ENCODE measurements at places on chromosomes 11 and 22.

DNA sequence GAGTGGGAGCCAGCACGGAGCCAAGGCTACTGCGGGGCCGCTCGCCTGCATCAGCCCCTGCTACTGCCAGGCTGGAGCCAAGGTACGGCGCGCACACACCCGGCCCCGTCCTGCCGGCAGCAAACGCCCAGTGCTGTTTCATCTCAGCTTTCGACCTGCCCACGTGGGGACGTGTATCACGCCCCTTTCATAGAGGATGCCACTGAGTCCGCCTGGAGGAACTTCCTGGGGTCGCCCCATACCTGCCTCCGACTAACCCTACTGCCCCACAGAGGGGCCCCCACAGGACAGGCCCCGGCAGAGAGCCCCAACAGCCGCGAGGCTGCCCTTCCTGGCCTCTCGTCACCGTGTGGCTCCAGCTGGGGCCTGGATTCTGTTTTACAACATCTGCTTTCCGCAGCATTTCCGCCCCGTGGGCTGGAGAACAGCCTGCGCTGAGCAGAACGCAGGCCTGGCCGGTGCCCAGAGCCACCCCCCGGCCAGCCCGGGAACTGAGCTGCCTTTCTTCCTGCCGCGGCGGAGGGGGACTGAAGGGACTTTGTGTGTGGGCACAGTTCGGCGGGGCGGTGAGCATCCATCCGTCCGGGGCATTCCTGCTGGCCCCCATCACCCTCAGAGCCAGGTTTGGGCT is 22.9 kb upstream of the ARHGAP8 start:
- DNase-seq: no peak

DNA sequence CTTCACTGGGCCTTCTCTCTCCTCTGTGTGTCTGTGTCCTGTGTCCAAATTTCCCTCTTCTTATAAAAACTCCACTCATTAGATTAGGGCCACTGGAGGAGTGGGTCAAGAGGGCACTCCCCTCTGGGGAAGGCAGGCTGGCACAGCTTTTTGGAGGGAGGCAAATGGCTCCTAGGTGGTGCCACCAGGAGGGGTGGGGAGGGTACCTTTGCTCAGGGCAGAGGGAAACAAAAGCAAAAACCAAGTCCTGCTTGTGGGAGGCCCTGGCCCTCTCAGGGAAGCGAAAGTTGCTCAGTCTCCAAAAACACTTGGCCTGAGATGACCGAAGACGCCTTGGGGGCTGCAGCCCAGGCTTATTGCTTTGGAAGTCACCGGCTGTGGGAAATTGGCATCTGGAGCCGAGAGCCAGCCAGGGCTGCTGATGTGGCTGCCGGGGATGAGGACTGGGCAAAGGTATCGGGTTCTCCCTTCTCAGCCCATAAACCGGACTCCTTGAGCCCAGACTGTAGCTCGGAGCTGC is 48.2 kb upstream of the ANO1 start:
- DNase-seq: no peak

- DNase-seq: no peak
Observed at GRCh38 chr22:24405631-24406321, 21.6 kb upstream of the ADORA2A start.

- DNase-seq: no peak
Observed at GRCh38 chr11:97269527-97269926, 879.7 kb downstream of the JRKL start.

DNA sequence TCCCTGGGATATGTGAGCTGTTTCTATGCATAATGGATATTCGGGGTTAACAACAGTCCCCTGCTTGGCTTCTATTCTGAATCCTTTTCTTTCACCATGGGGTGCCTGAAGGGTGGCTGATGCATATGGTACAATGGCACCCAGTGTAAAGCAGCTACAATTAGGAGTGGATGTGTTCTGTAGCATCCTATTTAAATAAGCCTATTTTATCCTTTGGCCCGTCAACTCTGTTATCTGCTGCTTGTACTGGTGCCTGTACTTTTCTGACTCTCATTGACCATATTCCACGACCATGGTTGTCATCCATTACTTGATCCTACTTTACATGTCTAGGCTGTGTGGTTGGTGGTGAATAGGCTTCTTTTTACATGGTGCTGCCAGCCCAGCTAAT is 1.3 kb downstream of the TUG1 start:
- no peak for DNase-seq

DNA sequence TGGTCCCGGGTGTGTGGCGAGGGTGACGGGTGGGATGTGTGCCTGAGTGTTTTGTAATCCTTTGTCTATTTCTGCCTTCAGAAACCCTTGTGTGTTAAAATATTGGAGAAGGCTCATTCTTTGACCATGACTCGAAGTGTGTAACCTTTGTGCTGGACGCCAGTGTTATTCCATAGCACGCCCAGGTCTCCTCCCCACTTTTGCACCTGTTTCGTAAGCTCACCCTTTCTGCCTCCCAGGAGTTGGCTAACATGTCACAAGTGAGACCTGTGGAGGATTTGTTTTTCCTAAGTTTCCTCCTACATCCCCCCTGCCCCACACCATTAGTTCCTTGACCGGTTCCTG is 382 bp downstream of the C11orf54 start:
- DNase-seq: no peak

- peak; percentile 22 for DNase-seq
Observed at GRCh38 chr11:92886243-92886905, 83.1 kb upstream of the MTNR1B start.

- no peak for DNase-seq
Observed at GRCh38 chr22:25903294-25903693, 161.3 kb downstream of the MYO18B start.

DNA sequence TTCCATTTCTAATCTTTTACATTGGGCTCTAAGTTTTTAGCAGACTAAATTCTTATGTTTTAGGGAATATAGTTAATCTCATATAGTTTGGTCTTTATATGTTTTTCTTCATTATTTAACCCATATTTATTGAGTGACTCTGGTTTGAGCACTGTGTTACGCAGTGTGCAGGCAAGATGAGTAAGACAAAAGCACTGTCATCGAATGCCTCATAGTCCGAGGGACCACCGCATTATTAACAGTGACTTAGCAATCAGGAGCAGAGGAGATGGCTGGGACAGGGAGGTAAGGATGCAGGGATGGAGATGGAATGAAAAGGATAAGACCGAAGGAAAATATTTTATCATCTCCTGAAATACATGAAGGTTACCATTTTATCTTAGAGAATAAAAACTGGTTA is 65.2 kb upstream of the CTSC start:
- DNase-seq: no peak

DNA sequence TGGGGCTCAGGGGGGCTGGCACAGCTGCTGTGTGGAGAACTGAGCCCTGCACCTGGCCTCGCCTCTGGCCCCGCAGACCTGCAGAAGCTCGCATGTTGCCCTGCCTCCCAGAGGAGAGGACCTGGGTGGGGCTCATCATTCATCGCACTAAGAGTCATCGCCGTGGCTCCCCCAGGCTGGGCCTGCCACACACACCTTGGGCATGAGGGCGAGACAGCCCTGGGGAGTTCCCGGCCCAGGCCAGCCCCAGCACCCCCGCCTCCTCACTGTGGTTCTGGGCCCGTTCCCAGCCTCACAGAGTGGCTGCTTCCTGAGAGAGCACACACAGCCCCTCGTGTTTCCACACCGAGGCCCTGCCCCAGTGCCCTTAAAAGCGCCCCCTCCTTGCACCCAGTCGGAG is 694.6 kb downstream of the TBC1D22A start:
- no peak for DNase-seq

DNA sequence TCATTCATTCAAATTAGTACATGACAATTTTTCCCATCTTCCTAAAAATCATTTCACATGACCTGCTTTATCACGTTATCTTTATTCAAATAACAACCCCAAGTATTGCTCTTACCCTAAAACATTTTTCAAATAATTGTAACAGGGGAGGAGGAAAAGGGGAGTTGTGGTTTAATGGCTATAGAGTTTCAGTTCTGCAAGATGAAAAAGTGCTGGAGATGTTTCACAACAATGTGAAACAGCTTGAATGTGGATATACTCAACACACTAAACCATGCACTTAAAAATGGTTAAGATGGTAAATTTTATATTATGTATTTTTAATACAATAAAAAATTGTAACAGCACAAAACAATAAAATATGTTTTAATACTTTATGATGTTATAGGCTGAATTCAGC is 161.6 kb upstream of the GUCY1A2 start:
- DNase-seq: no peak

DNA sequence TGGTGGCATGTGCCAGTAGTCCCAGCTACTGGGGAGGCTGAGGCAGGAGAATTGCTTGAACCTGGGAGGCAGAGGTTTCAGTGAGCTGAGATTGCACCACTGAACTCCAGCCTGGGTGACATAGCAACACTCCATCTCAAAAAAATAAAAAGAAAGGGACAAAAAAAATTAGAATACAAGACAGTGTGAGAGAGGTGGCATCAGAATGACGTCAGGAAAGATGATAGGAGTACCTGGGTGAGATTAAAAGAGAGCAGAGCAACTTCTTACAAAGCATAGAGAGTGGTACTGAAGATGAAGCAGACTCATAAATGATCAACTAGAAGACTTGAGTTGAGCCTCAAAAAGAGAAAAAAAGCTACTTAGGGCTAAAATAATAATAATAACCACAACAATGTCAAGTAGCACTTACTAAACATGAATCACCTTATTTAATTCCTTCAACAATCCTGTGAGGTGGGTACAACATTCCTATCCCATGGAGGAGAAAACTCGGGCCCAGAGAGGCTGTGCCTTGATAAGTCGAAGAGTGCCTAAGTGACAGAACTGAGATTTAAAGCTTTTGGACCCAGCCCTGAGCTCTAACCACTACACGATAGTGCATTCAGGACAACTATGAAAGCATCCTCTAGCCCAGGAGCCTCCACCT is 5.2 kb upstream of the SLN start:
- DNase-seq: no peak

GRCh38 chr11:783581-784015 is 6.3 kb downstream of the CEND1 start:
- DNase-seq: peak; percentile 95

Data from DMS 273 treated with DMSO at 0.1 percent for 48 hours (cell line).